ENCODE measurements at places on chromosomes 7 and 10.

- no peak for DNase-seq
Observed at GRCh38 chr7:41698726-41699125, 4.2 kb downstream of the INHBA start.

GRCh38 chr7:33845991-33846509, 59.3 kb upstream of the BMPER start:
- DNase-seq, result no peak

GRCh38 chr10:87658858-87659555, 671 bp upstream of the PAPSS2 start:
- DNase-seq, result no peak

DNA sequence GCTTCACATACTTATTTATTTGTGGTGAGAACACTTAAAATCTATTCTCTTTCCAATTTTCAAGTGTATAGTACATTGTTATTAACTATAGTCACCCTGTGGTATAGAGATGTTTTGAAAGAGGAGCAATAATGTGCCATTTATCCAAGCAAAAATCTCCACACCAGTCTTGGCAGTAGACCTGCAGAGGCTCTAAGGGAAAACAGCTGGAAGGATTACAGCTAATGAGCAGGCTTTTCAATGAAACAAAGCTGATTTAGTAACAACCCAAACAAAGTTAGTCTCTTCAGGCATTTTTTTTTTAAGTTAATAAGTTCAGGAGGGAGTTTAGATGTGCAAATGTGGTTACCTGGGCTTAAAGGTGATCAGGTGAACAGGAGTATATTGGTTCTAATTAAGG, 101.9 kb downstream of the EVX1 start:
- DNase-seq, result no peak

DNA sequence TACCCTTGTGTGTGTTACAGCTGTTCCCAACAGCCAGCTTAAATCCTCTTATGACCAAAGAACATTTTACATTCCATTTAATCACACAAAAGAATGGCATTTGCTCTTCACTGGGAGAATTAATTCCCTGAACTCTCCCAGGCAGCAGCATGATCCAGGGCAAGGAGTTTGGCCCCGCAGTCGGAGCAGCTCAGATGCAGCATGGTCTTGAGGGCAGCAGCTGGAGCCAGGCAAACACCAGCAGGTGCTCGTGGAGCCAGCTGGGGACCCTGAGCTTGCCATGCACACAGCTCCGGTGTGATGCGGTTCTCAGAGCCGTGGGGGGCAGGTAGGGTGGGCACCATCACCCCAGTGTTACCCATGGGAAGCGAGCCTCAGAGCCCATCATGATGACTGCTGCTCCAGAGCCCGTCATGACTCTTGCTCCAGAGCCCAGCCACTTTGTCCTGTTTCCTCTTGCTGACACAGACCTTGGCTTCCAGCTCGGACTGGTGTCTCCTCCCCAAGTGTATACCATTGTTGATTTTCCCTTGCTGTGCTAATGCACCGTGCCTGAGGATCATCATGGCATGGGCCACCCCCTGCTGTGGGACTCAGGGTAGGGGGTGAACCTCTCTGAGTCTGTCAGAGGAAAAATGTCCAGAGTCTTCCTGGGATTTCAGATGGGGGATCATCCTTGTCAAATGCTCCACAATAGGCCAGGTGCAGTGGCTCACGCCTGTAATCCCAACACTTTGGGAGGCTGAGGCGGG, 75.8 kb downstream of the ZRANB1 start:
- no peak for DNase-seq

DNA sequence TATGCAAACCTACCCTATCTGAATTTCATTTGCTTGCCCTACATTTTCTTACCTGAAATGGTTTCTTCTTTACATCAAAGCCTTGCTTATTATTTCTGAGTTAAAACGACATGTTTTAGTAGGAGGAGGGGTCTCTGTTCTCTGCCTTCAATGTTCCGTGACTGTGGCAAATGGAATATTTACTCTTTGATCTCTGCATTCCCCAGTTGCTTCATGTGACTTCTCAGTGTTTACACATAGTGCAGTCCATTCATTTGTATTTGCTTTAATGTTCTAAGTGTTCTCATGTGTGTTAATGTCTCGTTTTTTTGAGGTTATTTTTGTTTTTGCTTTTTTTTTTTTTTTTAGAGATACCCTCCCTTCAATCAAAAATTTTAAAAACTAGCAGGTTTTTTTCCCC, 75.8 kb downstream of the GNAI1 start:
- no peak for DNase-seq
